ENCODE measurements at places on chromosomes 4 and X. TPM values are rescaled to one million over a fixed set of nuclear protein-coding genes. Genes with fewer than 3 reads are reported as not detected.

Gene ANXA10
- total RNA-seq = not detected

Gene SFRP2
- total RNA-seq = 0.11 TPM

Gene MUC7
- total RNA-seq = not detected

Gene FATE1
- not detected for total RNA-seq

Gene TRAM1L1
- total RNA-seq = not detected

DNA sequence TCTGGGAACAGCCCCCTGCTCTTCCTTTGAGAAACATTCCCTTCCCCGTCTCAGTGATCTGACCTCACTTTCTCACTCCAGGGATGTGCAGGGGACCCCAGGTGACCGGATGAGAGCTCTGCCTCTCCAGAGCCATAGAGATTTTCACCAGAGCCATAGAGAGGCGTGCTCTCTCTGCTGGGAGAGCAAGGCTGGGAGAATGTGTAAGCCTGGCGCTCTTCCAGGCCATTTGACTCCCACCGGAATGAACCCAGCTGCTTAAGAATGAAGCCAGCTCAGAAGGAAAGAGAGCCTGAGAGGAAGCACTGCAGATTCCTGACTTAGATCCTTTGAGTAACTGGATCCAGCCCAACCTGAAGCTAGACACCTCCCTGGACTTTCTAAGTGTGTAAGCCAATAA, 106.4 kb downstream of the DHX15 start:
- DNase-seq = no peak

DNA sequence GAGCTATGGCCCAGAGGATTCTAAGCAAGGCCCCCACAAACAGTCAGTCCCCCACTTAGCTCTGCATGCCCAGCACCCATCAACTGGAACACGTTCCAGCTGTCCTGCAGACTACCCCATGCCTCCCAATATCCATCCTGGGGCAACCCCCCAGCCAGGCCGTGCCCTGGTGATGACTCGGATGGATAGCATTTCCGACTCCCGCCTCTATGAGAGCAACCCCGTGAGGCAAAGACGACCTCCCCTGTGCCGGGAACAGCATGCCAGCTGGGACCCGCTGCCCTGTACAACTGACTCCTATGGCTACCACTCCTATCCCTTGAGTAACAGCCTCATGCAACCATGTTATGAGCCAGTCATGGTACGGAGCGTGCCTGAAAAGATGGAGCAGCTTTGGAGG, 32.0 kb downstream of the LAS1L start:
- DNase-seq = no peak

DNA sequence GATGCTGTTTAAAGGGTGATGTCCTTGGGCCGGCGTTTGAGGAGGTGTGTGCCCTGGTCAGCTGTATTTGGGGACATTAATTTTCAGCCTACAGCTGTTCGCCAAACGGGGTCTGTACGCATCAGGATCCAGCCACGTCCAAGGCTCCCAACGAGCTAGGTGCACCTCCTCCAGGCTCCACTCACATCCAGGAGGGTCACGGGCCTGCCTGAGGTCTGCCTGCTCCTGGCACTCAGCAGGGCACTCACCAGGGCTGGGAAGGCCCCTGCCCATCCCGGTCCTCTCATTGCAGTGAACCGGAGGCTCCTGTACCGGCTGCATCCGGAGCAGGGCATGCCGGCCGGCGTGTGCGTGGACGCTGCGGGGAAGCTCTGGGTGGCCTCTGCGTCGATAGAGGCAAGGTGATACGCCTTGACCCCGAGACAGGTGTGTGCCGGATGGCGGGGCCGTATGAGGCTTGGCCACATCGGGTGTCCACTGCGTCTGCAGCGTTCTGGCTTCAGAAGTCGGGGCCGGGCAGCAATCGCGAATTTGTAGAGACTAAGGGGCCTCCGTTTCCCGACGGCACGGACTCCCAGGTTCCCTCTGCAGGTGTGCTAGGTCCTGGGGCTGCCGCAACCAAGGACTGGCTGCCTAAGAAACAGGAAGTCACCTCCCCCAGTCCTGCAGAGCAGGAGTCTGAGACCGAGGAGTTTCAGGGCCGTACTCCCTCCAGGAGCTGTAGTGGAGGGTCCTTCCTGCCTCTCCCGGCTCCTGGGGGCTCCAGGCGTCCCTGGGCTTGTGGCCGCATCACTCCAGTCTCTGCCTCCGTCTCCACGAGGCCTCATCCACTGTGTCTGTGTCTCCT, 27.5 kb upstream of the PLCXD1 start:
- DNase-seq = no peak

DNA sequence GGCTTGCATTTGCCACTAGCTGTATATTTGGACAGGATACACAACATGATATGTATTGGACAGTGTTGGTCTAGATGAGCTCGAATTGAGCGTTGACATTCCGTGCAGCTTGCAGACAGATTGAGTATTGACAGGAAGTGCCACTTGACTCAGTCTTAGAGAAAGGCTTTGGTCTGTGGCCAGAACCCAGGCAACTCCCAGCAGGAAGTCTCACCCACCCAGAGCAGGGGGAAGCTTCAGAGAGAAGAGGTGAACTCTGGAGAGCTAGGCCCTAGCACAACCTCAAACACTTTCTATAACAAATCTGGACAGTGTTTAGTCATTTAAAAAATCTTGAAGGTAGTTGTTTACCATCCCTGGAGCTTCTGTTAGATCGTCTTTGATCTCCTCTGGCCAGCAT, 280.5 kb downstream of the FBXW7 start:
- peak; percentile 63 for DNase-seq

DNA sequence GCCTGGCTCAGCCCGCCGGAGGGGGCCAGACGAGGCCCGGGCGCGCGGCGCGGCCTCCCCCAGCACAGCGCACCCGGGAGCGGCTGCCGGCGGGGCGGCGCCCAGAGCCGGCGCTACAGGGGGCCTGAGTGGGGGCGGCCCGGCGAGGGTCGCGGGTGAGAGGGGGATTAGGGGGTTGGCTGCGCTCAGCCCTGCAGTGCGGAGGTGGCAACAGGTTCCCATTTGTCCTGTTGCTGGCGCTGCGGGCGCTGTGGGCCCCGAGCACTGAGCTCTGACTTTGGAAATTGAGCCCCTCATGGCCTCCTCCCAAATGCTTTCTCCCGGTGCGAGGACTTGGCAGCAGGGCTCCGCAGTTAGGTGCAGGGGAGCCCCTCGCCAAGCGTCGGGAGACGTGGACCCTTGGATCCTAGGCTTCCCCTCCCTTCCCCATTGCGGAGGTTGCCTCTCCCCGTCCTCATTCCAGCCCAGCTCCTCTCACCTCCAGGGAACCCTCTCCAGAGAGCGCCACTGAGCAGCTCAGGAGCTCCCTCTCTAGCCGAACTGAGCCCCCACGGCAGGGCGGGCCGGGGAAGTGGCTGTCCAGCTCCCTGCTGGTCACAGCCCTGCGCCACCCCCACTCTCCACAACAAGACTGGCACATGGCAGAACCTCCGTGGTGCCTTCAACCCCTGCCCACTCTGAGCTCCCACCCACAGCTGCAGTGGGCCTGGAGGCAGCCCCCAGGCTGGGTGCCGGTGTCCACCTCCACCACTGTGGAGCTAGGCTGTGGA, 2.5 kb upstream of the DUSP9 start:
- DNase-seq = no peak

- no peak for DNase-seq
These were observed 890.2 kb downstream of the FSTL5 start for GRCh38 chr4:161273607-161274006.
